ENCODE measurements at places on chromosomes 3 and 15.

DNA sequence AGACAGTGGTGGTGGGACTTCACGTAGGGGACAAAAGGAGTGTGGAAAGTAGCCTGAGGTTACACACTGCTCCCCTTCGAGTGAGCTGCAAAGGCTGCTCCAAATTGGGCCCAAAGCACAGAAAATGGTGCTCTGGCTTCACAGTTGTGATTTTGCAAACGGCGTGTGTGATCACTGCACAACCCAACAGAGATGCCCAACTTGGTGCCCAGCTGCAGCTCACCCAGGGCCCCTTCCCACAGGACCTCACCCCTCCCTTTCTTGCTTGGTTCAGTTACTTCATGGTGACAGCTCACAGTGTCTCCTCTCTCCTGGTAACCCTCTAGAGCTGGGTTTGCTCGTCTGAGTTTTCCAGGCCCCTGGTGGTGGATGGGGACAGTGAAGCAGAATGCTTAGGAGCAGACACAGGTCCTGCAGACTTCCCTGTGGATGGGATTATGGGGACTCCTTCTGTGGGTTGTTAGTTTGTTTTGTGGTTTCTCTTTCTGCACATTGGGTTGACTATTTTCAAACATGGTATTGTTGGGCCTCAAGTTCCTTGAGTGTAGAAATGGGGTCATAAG, 98.3 kb downstream of the TOP2B start:
- DNase-seq, result no peak

DNA sequence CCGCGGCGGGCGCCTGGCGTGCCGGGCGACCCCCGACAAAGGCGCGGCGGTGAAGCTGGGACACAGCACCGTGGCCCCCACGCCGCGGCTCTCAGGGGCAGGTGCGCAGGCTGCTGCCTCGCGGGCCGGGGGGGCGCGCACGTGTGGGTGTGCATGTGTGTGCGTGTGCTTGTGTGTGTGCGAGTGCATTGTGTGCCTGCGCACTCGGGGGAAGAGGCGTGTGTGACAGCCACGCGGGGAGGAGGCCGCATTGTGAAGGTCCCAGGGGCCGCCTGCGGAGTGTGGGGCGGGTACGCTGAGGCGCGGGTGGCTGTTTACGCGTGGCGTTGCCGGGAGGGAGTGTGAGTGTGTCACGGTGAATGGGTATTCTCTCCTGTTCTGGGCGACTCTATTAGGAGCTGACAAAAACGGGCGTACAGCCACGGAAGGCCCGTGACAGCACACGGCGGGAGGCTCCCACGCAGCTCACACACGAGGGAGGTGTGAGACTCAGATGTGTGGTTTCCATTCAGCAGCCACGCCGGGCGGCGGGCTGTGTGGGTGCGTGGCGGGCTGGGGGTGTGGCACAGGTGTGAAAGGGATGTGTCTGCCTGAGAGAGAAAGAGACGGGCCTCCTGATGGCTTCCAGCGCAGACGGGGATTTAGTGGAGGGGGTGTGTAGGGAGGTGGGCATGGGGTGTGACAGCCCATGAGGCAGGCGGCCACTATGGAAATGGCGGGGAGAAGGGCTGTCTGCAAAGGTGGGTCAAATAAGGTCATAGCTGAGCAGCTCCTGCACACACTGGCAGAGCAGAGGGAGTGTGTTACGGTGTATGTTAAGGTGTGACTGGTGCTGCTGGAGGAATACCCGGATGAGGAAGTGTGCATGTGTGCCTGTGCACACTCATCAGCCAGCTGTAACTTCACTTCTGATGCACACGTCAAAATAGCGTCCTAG, 750 bp downstream of the PODXL2 start:
- no peak for DNase-seq

DNA sequence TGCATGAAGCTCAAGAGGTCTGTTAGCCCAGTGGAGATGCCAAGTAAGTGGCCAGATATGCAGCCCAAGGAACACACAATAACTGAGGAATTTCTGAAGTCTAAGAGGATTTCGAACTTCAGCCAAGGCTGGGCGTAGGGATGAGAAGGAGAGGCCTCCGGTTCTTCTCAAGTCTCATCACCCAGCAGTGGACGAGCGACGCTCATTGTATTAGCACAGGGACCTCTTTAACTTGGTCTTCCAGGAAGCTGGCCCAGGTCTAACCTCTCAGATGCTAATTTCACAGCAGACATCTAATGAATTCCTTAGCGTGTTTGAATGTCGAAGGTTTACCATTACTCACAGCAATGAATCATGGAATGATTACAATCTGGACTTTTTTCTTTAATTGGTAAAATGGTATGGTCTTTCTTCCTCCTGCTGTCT, 85.0 kb downstream of the HES1 start:
- peak; percentile 23 for DNase-seq

DNA sequence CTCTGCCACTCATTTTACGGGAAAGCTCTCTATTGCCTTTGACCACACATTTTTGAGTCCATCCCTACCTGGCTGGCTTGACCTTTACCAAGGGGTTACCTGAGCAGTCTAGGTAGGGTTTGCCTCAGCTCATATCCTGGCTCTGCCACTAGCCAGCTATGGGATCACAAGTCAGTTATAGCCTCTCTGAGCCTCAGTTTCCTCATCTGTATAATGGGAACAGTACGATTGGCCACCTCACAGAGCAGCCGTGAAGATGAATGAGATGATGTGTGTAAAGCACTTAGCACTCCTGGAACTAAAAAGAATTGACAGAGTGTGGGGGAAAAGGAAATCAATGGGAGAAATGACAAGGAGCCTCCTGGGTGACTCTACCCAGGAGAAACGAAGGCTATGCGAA, 28.0 kb downstream of the SPATA12 start:
- no peak for DNase-seq

DNA sequence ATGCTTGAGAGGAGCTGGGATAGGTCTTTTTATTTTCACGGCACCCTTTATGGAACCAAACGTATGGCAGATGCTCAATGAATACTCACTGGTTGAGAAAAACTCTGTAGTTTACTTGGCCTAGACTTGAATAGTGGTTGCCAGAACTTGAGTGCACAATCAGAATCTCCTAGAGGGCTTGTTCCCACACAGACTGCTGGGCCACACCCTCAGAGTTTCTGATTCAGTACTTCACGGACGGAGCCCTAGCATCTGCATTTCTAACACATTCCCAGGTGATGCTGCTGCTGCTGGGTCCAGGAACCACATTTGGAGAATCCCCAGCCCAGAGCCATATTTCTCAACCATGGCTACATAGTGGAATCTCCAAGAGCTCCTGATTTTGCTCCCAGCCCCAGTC, 24.6 kb downstream of the CA12 start:
- DNase-seq, result no peak

GRCh38 chr3:193790086-193790990, 197.3 kb downstream of the OPA1 start:
- DNase-seq, result no peak

DNA sequence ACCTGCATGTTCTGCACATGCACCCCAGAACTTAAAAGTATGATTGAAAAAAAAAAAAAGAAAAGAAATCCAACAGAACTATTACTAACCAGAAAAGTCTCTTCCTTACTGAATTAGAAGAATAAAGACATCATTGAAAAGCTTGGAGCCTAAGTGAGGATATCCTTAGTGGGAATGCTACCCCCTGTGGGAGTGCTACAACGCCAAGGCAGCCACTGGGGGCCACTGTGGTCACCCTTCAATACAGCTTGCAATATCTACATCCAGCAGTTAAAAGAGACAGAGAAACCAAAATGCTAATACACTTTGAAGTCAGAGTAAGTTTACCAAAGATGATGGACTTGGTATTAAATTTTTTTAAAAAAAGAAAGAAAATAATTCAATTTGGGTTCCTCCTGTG, 292.0 kb downstream of the PLCL2 start:
- peak; percentile 27 for DNase-seq

- no peak for DNase-seq
These were observed 103.0 kb upstream of the TBL1XR1 start for GRCh38 chr3:177300039-177300833.

DNA sequence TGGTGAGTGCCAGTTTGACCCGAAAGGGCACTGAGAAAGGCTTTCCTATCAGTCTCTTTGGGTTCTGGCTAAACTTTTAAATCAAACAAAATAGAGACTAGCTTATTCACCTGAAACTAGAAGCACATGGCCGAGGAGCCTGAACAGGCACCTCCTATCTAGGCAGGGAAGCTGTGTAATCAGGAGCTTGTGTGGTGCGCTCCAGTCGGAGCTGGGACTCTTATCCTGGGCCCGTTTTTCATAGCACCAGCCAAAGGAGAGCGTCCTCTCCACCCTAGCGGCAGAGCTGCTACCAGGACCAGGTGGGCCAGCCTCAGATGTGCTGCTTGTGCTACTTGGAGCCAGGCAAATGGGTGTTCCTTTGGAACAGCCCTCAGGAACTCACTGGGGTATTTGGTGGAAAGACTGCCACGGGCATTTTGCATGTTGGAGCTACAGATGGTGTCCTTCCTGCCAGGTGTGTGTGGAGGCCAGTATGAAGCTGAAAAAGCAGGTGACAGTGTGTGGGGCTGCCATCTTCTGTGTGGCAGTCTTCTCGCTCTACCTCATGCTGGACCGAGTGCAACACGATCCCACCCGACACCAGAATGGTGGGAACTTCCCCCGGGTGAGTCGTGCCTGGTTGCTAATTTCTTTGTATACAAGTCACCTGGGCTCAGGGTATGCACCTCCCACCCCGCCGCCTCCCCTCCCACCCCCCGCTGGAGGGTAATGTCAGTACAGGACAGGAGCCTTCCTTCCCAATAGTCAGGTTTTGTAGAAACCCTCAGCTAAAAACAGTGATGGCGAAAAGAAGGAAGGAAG, 833 bp downstream of the MAN2A2 start:
- no peak for DNase-seq

- peak; percentile 4 for DNase-seq
These were observed 412.7 kb downstream of the CNTN4 start for GRCh38 chr3:2511356-2511755.

GRCh38 chr3:30512576-30512975, 93.8 kb upstream of the TGFBR2 start:
- no peak for DNase-seq

DNA sequence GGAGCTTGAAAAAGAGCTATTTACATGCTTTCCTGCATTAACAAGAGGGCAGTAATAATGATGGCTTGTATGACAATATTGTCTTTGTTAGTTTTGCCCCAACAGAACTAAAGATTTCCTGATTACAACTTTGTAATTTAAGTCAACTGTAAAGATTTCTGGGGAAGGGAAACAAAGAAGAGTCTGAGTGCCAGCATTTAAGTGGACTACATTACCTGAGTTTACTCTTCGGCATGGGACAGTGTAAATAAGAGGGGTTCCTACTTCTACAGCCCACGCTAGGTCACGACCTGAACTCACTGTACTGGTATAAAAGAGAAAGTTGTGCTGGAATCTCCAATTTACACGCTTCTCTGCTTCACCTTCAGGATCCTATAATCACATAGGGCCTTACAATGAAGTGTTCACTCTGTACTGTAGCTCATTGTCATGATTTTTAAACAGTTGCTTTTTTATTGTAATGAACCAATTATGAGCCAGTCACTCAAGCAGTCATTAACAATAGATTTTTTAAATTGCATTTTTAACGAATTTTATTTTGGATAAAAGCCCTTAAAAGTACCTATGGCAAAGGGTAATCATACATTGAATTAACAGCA, 39.6 kb downstream of the DPH6 start:
- DNase-seq, result no peak

DNA sequence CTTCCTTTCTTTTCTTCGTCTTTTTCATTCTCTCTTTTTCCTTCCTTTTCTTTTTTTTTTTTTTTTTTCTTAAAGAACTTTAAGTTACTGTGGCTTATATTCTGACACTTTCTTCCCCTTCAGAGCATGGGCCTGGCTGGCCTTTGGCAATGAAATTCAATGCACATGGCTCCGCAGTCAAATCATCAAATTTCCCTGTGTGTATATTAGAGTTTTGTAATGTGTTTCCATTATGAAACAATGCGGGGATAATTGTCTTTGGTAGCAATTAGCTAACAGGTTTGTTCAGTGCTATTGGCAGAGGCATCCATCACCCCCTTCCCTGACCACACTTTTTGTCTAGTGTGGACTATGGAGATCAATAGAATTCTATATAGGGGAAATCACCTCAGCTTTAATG, 80.5 kb downstream of the CDIN1 start:
- DNase-seq, result no peak

DNA sequence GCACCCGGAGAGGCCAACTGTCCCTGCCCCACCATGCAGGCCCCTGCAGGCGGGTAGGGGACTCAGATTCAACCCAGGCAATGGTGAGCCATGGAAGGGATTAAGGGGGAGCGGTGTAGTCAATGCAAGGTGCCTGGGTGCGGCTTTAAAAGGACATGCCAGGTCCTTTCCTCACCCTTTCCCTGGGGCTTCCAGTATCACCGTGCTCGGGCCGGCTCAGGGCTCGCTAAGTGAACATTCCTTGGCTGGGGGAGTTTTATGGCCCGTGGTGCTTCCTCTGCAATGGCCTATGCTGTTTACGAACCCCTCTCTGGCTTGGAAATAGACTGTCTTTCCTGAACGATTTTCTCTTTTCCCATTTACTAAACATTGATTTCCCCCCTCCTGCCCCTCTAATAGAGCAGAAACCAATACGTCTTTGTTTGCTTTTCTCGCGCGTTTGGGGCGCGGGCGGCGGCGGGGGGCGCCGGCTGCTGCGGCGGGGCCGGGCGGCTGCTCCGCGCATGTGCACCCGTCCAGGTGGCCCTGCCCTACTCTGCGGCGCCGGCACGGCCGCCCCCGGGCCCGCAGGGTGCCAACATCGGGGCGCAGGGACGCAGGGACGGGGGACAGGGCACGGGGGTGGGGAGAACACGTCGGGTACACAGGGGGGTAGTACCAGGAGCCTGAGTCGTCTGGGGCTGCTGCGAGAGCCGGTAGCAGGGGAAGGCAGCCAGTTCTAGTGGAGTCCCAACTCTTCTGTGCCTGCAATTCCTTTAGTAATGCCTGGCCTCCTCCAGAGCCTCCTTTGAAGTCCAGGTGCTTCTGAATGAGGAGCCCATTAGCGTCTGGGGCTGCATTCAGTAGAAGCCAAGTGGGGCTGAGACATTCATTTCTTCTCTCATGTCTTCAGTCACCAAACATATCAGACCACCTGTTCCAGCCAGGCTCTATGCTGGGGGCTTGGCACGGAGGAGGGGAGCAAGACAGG, 26.9 kb upstream of the CACNA2D2 start:
- no peak for DNase-seq

- DNase-seq, result peak; percentile 84
These were observed 47.0 kb upstream of the LRRFIP2 start for GRCh38 chr3:37221407-37221806.

- DNase-seq, result no peak
These were observed 34.8 kb downstream of the UBE2E1 start for GRCh38 chr3:23840521-23840920.

DNA sequence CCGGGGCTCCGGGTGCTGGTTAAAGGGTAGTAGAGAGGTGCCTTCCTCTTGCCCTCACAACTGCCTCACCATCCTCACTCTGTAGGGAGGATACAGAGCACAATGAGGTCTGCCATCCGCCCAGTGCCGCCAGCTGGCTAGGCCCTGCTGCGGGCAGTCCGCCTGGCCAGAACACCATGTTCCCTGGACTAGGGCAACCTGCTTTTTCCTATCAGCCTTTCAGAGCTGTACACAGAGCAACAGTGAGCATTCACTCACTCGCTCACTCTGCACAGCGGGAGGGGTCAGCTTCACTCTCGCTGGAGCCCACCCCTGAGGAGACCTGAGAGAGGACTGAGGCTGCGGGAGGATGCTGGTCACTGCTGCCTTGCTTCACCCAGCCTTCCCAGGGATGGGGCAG, 218.7 kb upstream of the CHRNA7 start:
- DNase-seq, result no peak

GRCh38 chr15:45443645-45444044, 65.3 kb upstream of the GATM start:
- DNase-seq, result no peak

- DNase-seq, result no peak
These were observed 18.1 kb upstream of the POC1A start for GRCh38 chr3:52172262-52172757.

Measured in fibroblast of skin of back (primary cell).